ENCODE measurements at places on chromosomes 7 and 10.

DNA sequence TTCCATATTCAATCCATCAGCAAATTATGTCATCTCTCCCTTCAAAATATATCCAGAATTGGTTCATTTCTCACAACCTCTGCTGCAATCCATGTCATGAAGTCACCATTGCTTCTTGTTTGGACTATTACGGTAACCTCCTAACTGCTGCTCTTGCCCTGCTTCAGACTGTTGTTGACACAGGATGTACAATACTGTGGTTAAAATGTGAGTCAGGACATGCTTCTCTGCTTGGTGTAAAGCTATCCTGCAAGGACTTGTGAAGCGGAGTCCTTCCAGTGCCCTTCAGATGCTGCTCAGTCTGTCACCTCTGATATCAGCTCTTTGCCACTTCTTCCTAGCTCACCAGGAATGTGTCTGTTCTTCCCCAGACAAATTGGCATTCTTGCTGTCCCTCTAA is 10.4 kb upstream of the NXPH1 start:
- DNase-seq: no peak

GRCh38 chr7:155213385-155213784 is 84.3 kb upstream of the INSIG1 start:
- DNase-seq: no peak

DNA sequence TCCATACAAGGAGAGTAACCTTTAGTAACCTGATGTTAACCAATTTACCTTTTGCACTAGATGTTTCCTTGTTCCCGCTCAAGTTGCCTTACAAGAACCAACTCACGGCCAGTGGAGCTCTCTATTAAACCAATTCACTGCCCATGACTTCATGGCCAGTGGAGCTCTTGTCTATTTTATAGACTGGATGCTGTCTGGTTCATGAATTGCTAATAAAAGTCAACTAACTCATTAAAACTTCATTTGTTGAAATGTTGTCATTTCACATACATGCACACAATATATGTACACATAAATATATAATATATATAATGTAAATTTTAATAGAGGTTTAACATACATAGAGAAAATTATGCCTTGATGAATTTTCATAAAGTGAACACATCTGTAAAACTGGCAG is 216.3 kb downstream of the RNLS start:
- DNase-seq: no peak

GRCh38 chr10:58027426-58027825 is 240.3 kb downstream of the IPMK start:
- no peak for DNase-seq

GRCh38 chr7:70698219-70698832 is 433.6 kb upstream of the GALNT17 start:
- no peak for DNase-seq

- DNase-seq: peak; percentile 36
These were observed 22.0 kb upstream of the CUX1 start for GRCh38 chr7:101795461-101795860.

DNA sequence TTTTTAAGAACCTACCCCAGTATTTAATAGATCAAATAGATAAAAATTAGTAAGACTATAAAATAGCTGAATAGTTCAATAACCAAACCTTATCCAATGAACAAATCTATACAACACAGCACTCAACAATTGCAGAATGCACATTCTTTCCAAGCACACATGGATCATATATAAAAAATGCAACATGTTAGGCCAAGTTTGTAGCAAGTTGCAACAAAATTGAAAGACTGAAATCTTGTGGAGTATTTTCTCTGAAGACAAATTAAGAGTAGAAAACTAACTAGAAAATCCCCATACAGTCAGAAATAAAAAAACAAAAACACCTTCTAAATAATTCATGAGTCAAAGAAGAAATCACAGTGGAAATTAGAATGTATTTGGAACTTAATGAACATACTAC is 317.3 kb downstream of the PHTF2 start:
- DNase-seq: no peak

GRCh38 chr7:145839814-145840213 is 276.8 kb upstream of the CNTNAP2 start:
- no peak for DNase-seq

DNA sequence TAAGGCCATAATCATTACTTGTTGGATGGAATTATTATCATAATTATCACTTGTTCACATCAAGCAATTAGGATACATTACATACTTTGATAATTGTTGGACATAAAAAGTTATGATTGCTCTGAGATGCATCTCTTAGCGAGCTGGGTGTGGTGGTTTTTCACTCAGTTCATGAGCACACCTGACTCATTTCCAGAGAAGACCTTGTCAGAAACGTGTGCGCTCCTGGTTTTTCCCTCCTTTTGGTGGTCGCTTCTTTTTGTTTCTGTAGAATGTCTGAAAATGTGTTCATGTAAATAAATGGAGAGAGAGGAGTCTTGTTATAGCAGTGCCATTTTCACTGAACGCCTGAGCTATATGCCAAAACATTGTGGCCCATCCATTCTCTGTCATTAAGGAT is 141.3 kb downstream of the PAXIP1 start:
- no peak for DNase-seq

GRCh38 chr10:73799899-73800559 is 11.4 kb downstream of the NDST2 start:
- peak; percentile 57 for DNase-seq

- DNase-seq: no peak
These were observed 8.7 kb downstream of the GALNTL5 start for GRCh38 chr7:151964951-151965350.

DNA sequence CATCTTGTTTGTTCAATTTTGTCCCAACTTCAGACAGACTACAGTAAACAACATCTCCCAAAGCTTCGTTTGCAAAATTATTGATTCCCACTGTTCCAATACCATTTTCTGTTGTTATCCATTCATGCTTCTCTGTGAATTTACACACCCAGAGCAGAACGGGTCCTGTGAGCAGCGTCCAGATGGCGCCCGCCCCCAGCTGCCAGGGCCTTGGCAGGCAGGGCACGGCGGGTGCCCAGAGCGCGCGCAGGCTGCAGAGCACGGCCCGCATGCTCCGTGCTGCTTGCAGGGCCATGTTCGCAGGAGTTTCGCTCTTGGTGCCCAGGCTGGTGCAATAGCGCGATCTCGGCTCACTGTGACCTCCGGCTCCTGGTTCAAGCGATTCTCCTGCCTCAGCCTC is 32.5 kb upstream of the SEPTIN7 start:
- no peak for DNase-seq

GRCh38 chr7:74069790-74070618 is 13.6 kb upstream of the LIMK1 start:
- DNase-seq: no peak

- peak; percentile 42 for DNase-seq
These were observed 7.6 kb upstream of the CALML5 start for GRCh38 chr10:5506751-5507648.

DNA sequence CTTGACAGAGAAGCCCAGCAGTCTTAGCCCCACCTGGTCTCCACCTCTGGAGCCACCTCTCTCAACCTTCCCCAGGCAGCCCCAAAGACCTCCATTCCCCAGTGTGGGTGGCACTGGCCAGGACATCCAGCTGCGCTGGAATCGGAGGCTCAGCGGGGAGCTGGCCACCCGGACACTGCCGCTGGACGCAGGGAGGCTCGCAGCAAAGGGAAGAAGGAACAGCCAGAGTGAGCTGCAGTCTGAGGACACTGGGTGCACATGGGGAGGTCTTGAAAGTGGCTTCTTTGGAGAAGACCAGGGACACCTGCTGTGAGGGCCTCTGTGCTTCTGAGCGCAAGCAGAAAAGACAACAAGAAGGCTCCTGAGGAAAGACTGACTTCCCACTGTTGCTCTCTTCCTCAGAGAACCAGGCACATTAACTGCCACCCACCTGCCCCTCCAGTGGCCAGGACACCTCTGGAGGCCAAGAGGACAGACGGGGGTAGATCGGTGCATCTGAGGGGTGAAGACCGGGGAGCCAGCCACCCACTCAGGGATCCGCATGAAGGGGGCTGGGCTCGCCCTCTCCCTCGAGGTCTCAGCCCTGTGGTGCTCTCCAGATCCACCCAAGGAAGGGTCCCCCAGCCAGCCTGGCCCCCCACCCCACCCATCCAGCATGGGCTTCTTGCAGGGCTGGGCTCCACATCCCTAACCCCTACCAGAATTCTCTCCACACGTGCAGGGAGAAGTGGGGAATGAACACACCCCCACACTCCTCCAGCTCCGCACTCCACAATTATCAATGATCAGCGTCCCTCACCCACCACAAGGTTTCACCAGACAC is 1.8 kb downstream of the CAMK2B start:
- DNase-seq: no peak

DNA sequence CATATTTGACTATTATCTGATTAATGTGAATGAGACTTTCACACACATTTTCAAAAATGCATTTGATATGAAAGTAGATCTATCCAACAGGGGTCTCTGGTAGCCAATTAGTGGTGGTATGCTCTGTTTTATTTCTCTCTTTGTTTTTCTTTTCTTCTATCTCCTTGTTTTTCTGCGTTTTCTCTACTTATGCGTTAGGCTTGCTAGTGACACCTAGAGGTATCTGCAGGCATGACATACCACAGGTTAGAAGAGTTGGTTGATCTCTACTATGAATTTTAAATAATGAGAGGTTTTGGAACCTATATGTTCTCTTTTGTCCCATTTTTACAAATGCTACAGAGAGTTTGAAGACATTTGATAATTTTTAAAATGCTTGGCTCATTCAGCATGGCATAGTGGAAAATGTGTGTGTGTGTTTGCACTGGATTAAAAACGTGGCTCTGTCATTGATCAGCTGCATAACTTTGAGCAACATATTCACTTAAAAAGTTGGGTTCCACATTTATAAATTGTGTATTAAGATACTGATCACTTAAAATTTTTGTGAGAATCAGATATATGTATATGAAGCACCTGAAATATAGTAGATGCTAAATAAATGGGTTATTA is 28.1 kb upstream of the PLXDC2 start:
- no peak for DNase-seq

- DNase-seq: no peak
These were observed 87.7 kb downstream of the PIK3CG start for GRCh38 chr7:106952658-106953231.

DNA sequence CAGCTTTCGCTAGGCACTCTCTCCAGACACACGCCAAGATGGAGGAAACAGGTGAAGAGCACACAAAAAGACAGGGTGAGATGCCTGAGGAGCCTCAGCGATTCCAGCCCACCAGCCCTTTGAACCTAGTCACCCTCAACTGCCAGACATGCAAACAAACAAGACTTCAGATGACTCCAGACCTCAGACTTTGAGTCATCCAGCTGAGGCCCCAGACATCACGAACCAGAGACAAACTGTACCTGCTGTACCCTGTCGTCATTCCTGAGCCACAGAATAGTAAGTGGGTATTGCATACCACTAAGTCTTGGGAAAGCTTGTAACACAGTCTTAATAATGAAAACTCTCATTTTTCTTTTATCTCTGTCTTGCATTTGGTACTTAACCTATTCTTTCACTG is 126.6 kb upstream of the LSM8 start:
- no peak for DNase-seq

DNA sequence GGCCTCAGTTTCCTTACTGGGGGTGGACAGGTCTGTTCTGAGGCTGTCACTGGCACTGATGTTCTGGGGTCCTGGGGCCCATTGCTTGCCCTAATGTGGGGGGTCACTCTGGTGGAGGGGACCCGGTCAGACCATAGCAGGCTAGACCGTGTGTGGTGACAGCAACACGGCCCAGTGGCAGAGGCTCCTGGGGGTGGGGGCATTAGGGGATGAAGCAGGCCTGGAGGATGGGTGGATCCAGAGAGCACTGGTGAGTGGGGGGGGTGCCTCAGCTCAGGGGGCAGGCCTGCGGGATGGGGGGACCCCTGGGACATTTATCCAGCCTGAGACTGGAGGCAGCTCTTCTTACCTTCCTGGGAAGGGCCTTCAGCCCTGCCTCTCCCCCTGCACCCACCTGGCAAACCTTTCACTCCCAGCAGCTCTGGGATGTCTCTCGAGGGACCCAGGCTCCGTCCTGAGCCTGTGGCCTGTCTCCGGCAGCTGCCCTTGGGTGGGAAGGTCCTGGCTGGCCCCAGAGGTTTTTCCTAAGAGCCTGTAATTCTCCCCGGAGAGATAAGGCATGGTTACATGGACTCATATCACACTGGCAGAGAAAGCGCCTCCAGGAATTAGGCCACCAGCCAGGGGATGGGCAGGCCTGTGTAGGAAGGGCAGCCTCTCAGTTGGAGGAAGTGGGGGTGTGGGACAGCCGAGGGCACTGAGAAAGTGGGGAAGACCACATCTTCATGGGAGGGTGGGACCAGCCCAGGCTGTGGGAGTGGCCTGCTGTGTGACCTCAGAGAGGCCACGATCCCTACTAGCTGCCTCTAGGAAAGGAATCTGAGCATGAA is 147.7 kb downstream of the UBE2H start:
- DNase-seq: no peak

- no peak for DNase-seq
These were observed 159.9 kb downstream of the FGFR2 start for GRCh38 chr10:121438333-121438732.

DNA sequence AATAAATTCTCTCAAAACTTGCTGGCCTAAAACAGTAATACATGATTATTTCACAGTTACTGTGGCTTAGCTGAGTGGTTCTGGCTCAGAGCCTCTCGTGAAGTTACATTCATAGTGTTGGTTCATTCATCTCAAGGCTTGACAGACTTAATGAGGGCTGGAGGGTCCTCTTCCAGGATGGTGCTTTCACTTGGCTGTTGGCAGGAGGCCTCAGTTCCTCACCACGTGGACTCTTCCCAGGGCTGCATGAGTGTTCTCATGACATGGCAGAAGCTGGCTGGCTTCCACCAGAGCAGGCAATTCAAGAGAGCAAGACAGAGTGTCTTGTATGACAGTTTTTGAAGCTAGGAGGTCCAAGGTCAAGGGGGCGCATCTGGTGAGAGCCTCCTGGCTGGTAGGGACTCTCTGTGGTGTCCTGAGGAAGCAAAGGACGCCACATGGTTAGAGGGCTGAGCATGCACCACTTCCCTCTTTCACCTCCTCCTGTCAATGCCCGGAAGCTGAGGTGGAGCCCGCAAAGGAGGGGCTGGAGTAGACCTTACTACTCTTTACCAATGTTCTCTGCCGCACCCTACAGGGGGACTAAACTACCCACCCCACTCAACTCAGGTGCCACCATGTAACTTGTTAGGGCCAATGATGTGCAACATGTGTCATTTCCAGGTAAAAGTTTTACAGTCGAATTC is 58.2 kb upstream of the YAE1 start:
- DNase-seq: no peak

DNA sequence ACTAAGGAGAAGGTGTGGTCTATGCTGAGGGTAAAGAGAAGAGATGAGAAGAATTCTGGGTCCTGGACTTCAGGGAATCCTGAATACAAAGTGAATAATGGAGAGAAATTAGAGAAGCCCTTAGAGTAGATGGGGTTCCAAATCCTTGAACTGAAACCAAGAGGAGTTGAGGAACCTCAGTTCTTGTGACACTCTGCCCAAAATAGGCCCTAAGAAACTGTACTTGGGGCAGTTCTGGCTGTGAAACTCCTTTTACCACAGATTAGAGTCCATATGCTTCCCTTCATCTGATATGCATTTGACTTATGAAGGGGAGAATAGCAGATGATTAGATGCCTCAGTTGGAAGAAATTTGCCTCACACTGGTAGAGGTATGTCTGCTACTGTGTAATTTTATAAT is 19.0 kb downstream of the TES start:
- DNase-seq: no peak

All from sciatic nerve (tissue), 2 donors.